ENCODE measurements at places on chromosomes 16 and 17.

DNA sequence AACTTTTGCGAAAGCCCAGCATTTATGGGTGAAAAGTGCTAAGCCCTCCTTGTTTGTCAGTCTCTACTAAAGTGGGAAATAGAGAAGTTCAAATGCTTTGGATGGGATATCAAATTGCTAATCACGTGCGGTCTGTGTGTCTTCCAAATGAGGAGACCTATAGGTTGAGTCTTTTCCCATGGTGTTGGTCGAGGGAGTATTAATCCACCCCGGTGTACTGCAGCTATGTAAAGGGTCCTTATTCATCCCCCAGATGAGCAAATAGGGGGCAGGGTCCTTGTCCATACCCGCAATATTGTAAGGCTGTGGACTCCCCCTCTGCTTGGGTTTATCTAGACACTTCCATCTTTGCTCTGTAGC lies 14.6 kb downstream of the KIAA0513 start:
- DNase-seq = no peak

DNA sequence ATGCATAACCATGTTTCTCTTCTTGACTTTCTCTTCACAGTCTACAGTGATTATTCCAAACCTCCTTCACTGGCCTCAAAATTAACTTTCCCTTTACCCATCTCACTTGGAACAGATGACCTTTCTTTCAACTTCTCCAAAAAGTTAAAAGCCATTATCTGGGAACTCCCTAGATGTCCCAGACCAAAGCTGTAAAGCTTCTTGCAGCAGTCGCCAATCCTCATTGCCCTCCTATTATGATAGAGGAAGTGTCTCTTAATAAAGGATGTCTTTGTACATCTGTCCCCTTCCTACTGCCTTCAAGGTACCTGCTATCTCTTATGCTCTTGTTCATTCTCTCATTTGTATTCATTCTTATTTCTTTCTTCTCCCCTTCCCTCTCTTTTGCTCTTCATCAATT lies 127.5 kb downstream of the MRTFB start:
- DNase-seq = no peak

- DNase-seq = no peak
Observed at GRCh38 chr16:75262800-75263127, 11.3 kb upstream of the BCAR1 start.

GRCh38 chr17:77099997-77100396 lies 40.8 kb upstream of the SEC14L1 start:
- DNase-seq = no peak

DNA sequence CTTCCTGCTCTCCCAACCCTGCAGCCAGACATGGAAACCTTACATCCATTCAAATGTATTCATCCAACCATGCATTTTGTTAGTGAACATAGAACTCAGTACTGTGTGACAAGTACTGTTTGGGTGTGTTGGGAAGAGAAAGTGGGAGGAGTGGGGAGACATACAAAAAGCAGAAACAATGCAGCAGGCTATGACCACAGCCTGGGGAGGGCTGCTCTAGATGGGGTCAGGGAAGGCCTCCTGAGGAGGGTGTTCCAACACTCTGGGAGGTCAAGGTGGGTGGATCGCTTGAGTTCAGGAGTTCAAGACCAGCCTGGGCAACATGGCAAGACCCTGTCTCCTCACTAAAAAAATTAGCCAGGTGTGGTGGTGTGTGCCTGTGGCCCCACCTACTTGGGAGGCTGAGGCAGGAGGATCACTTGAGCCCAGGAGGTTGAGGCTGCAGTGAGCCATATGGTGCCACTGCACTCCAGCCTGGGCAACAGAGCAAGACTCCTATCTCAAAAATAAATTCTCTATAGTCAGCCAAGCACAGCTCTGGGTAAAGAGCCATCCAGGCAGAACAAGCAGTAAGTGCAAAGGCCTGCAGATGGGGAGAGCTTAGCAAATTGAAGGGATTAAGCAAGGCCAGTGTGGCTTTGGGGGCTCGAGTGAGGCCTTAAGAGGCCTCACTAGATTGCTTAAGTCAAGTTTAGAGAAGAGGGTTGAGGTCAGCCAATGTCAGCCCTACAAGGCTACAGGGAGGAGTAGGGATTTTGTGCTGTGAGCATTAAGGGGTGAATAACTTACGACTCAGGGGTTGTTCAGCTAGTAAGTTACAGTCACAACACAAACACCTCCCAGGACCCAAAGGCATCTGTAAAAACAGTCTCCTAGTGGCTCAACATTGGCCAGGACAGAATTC lies 5.5 kb downstream of the SLC13A2 start:
- DNase-seq = no peak

- no peak for DNase-seq
Observed at GRCh38 chr16:23608194-23608593, 12.1 kb upstream of the NDUFAB1 start.

GRCh38 chr16:70741783-70742125 lies 55.9 kb upstream of the MTSS2 start:
- no peak for DNase-seq

DNA sequence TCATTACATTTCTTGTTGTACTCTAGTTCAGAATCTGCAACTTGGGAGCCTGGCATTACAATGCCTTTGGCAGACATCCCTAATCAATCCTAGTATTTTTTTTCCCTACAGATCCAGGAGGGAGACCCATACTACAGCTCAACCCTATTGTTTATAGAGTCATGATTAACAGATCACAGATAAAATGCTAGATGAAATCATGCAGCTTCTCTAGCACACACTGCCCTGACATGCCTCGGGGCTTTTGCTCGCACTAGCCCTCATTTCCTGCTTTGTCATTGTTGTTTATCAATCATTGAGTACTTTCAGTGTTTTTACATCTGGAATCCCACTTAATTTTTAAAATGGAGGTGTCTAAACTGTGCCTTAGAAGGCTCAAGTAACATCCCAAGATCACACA lies 412.5 kb downstream of the CA10 start:
- no peak for DNase-seq

- no peak for DNase-seq
Observed at GRCh38 chr16:63806794-63807506, 1314.9 kb downstream of the CDH11 start.

Measured in activated gamma-delta T cell (primary cell).